Right renal pelvis (tissue), 4 donors: ENCODE measurements at places on chromosomes 6 and 20. TPM values are rescaled to one million over a fixed set of nuclear protein-coding genes. Genes with fewer than 3 reads are reported as not detected.

NRM gene
- 38.5 TPM for polyA plus RNA-seq

PTPRK gene
- 61.8 TPM for polyA plus RNA-seq

FANCE gene
- 11.3 TPM for polyA plus RNA-seq

ZBP1 gene
- polyA plus RNA-seq, result not detected

CAGE1 gene
- polyA plus RNA-seq, result 0.17 TPM

FOXQ1 gene
- 15.2 TPM for polyA plus RNA-seq

KIF25 gene
- 0.35 TPM for polyA plus RNA-seq

IL17A gene
- polyA plus RNA-seq, result not detected

ADGRF1 gene
- polyA plus RNA-seq, result 61.3 TPM

CDSN gene
- not detected for polyA plus RNA-seq

ROS1 gene
- 0.15 TPM for polyA plus RNA-seq

KCNG1 gene
- 6.8 TPM for polyA plus RNA-seq

VPS16 gene
- 42.6 TPM for polyA plus RNA-seq

GJA10 gene
- polyA plus RNA-seq, result not detected

ZNF831 gene
- polyA plus RNA-seq, result 0.08 TPM

LY6G6D gene
- not detected for polyA plus RNA-seq

TOX2 gene
- polyA plus RNA-seq, result 5.1 TPM

PLCB4 gene
- polyA plus RNA-seq, result 13.7 TPM

ENPP4 gene
- polyA plus RNA-seq, result 21.9 TPM

TCF21 gene
- polyA plus RNA-seq, result 204 TPM

BNIP5 gene
- polyA plus RNA-seq, result 0.07 TPM

PACRG gene
- polyA plus RNA-seq, result 21.0 TPM

MYT1 gene
- 0.58 TPM for polyA plus RNA-seq

HEY2 gene
- polyA plus RNA-seq, result 8.3 TPM

B3GAT2 gene
- polyA plus RNA-seq, result 1.1 TPM

FAM184A gene
- 9.3 TPM for polyA plus RNA-seq

TSPO2 gene
- not detected for polyA plus RNA-seq

LHFPL5 gene
- polyA plus RNA-seq, result not detected

ZC2HC1B gene
- 0.22 TPM for polyA plus RNA-seq

FAM110A gene
- polyA plus RNA-seq, result 12.2 TPM

BMP2 gene
- 22.6 TPM for polyA plus RNA-seq
